ENCODE measurements at places on chromosomes 11 and 22. TPM values are rescaled to one million over a fixed set of nuclear protein-coding genes. Genes with fewer than 3 reads are reported as not detected.
A peak's percentile ranks its signal among the peaks of the same experiment; 100 is the strongest.

DNA sequence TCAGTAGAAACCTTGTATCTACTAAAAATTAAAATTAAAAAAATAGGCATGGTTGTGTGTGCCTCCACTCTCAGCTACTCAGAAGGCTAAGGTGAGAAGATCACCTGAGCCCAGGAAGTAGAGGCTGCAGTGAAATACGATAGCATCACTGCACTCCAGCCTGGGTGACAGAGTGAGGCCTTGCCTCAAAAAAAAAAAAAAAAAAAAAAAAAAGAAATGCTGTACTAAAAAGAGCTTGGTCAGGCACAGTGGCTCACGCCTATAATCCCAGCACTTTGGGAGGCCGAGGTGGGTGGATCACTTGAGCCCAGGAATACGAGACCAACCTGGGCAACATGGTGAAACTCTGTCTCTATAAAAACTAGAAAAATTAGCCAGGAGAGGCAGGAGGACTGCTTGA lies 36.5 kb downstream of the SBF2 start:
- no peak overlapping the region for H3K27ac ChIP-seq
- no peaks in the 10 kb centered on the region for H3K4me1 ChIP-seq
- no peak for DNase-seq

GRCh38 chr11:58564231-58564630 lies 11.4 kb downstream of the LPXN start:
- no peak for DNase-seq
- H3K27me3 ChIP-seq, result no peaks in the 10 kb centered on the region
- peak overlapping the region; percentile 90 for H3K27ac ChIP-seq
- peaks cover 49% of the 10 kb centered on the region for H3K4me1 ChIP-seq
- no peaks in the 10 kb centered on the region for H3K36me3 ChIP-seq

GRCh38 chr11:85685820-85686459 lies at the start of gene CCDC89:
TSS of gene CCDC89 (minus strand) at chr11:85686195. CDS start at chr11:85686130, 65 bp downstream.
- no peaks in the 10 kb centered on the region for H3K36me3 ChIP-seq
- H3K4me3 ChIP-seq, result peak within 1 kb of the TSS; percentile 75
- peak; percentile 64 for DNase-seq
- no peaks in the 10 kb centered on the region for H3K27me3 ChIP-seq

DNA sequence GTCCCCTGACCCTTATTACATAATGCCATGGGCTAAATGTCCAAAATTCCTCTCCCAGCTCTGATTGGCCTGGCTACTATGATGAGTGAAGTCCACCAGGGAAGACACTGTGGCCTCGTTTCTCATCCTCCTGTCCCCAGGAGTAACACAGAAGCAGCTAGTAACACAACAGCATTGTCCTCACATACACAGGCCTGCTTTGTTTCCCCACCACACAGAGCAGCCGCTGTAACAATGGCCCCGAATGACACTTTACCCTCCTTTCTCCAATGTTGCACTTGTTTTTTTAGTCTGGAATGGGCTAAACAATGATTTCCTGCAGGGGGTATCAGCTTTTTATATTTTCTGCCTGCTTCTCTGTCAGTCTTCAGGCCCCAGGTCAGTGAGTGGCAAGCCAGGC lies at the start of gene PRR5L:
Gene PRR5L, plus strand, starts transcription at position 363 of the 400 bp plus-strand sequence. CDS start 104,834 bp downstream, outside the sequence.
- H3K36me3 ChIP-seq, result no peaks in the 10 kb centered on the region
- H3K4me1 ChIP-seq, result no peaks in the 10 kb centered on the region
- H3K4me3 ChIP-seq, result no peak within 1 kb of the TSS

DNA sequence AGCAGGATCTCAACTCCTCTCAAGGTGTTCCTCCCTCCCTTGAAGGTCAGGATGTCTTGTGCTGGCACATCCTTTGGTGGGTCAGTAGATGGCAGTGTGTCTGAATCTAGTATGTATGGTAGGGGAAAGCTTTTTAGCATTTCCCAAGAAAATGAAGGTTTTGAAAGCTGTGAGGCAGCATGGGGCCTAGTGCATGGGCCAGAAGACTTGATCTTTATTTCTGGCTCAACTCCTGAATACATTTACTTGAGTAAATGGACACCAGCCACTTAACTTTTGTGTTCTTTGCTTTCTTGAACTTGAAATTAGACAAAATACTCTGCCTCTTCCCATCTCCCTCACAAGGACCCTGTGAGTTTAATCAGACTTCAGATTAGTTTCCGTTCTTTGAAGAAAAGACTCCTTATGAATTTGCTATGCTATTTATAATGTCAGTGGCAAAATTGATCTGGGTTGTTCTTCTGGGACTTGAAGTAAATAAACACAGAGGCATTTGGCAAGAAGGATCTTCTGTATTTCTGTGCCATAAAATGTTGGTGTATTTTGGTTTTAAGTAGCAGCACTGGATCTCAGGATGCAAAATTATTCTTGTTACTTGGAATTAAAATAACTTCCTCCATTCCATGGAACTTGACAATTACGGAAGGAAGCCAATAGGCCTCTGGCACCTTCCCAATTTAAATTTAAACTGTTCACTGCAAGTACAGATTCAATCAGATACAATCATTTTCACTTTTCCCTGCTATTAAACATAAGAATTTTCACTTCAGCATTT lies 288.8 kb downstream of the CASP12 start:
- H3K27ac ChIP-seq, result no peak overlapping the region
- no peak overlapping the region for H3K4me3 ChIP-seq
- no peak for DNase-seq
- H3K4me1 ChIP-seq, result peaks cover 6% of the 10 kb centered on the region

GRM5 gene
- total RNA-seq, result 1.4 TPM

GRCh38 chr11:68296344-68297051 lies 15.9 kb upstream of the LRP5 start:
- DNase-seq, result no peak
- H3K27ac ChIP-seq, result no peak overlapping the region
- H3K4me3 ChIP-seq, result no peak overlapping the region
- no peaks in the 10 kb centered on the region for H3K27me3 ChIP-seq
- no peaks in the 10 kb centered on the region for H3K4me1 ChIP-seq
- H3K36me3 ChIP-seq, result no peaks in the 10 kb centered on the region

DNA sequence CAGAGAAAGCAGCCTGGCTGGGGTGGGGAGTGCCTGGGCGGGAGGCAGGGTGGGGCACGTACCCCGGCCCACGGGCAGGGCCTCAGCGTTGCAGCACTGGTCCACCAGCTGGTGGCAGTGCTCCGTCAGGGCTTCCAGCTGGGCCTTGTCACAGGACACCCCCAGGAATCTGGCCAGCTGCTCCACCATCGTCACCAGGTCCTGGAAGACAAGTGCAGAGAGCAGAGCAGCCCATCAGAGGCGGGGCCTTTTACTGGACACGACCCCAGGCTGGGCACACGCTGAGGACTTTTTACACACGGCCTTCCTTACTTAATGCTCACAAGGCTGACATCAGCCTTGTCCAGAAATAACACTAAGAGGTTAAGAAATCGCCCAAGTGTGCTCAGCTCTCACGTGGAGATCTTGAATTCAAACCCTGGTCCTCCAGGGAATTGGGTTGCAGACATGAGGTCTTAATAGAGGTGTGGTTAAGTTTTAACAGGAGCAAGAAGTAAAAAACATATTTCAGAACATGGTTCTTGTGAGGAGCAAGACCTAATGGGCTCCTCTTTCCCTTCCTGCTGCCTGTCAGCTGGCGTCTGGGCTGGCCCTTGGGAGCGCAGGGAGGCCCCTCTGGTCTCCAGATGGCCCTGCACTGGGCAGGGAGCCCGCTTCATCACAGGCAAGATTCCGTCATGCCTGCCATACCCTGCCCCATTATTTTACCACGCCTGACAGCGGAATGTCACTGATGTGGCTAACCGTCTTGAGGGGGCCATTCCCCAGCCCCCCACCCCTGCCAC lies 17.1 kb upstream of the EFCAB6 start:
- H3K27me3 ChIP-seq, result no peaks in the 10 kb centered on the region
- no peaks in the 10 kb centered on the region for H3K36me3 ChIP-seq
- no peak overlapping the region for H3K27ac ChIP-seq
- DNase-seq, result no peak
- peaks cover 12% of the 10 kb centered on the region for H3K4me1 ChIP-seq
- H3K4me3 ChIP-seq, result no peak overlapping the region
